Stimulated activated CD8-positive, alpha-beta memory T cell treated with anti-CD3 and anti-CD28 coated beads, Interleukin-4, amount 100 ng/mL, for 1 hour (primary cell): ENCODE measurements at places on chromosomes 2 and 18.

GRCh38 chr2:219159771-219160185 lies 837 bp downstream of the NHEJ1 start:
- no peak for DNase-seq

DNA sequence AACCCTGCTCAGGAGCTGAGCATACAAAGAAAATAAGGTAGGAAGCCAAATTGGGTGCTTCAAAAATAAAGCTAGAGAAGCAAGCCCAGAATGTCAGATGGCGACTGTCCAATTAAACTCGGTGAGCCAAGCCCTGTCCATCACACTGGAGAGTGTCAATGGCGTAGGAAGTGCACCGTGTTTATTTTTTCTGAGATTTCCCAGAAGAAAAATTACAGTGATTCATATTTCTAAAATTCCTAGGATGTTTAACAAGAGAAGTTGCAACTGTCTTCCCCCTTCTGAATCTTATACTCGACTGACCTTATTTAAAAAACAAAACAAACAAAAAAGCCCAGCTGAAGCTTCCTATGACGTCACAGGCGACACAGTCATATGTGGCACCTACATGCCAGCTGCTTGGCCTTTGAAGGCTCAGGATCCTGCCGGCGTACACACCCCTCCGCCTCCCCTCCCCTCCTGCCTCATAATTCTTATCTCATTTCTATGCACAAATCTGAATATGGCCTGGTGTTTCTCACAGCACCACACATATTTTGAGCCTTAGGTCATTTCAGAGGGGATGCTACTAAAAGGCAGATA lies 60.8 kb downstream of the MBP start:
- DNase-seq = no peak

DNA sequence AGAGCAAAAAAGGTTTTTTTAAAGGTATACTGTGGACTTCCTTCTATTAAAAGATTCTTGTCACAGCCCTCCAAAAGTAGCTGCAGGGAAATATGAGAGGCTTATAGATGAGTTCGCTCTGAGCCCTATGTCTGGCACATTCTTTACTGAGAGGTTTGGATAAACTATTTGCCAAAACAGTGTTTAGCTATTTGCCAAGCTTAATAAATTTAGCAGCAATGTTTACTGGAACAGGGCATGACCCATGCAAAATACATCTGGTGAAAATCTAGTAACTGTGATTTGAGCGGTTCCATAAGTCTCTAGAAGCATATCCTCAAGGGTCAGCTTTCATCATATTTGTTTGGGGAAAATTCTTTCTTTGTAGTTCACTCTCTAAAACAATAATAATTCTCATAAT lies 1696.7 kb upstream of the PIK3C3 start:
- DNase-seq = no peak

DNA sequence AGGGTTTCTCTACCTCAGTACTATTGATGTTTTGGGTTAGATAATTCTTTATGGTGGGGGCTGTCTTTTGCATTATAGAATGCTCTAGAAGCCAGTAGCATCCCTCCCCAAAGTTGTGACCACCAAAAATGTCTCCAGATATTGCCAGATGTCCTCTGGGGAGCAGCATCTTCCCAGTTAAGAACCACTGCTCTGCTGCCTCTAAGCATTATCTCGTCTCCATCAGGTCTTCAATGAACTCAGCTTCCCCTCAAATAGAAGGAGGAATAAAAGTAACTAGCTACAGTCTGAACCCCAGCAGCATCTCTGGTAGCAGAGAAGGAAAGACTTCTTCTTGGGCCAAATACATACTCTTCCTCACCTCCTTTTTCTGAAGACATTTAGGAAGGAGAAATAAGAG lies 244.1 kb downstream of the AGPS start:
- DNase-seq = no peak

GRCh38 chr2:73034661-73035375 lies 36.7 kb downstream of the SFXN5 start:
- DNase-seq = no peak

DNA sequence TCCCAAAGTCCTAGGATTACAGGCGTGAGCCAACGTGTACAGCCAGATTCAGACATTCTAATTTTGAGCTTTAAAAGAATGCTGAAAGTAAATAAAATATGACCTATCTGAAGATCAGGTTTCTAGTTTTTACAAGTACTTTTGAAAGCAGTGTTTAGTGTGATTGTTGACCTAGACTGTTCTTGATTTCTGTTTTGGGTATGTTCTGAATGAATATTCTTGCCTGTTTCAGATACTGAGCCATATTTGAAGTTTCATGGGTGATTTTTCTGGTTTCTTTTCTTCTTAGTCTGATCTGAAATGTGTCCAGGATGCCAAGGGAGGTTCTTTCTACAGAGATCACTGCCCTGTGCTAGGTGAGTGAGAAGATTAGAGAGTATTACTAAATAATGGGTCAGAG lies 37.2 kb downstream of the MIB1 start:
- DNase-seq = no peak

DNA sequence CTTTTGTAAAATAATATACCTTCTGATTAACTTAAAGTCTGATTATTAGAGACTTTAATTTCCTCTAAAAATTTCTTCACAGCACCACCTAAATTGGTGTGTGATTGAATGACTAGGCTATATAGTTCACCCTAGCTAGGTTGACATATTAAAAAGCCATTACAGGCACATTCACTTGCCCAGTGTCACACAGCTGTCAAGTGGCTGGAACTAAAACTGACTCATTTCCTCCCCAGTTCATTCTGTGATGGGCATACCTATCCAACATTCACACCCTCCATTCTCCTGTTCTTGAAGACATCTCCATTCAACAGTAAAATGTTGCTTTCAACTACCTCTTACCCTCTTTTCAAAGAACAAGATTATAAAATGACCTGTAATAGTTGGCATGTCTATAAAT lies 334.5 kb downstream of the ARHGAP15 start:
- DNase-seq = no peak

- no peak for DNase-seq
These were observed 163.3 kb upstream of the ZEB2 start for GRCh38 chr2:144683107-144683753.

- DNase-seq = no peak
These were observed 6.3 kb downstream of the OSR1 start for GRCh38 chr2:19351899-19352697.

DNA sequence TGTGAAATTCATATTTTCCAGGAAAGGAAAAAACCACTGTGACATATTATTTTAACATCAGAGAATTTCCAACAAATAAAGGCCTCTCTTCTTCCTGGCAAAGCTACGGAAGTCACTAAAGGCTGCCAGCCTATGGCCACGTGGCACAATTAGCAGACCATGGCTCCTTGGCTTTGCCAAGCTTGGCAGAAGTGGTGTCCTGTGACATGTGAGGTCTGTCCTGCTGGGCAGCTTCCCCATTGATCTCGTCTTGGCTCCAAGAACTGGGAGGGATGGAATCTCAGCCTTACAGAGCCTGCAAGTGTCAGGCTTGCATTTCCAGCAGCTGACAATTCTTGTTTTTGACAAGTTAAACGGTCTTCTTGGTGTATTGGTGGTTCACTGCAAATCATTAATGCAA lies 226.9 kb upstream of the THSD7B start:
- DNase-seq = no peak

DNA sequence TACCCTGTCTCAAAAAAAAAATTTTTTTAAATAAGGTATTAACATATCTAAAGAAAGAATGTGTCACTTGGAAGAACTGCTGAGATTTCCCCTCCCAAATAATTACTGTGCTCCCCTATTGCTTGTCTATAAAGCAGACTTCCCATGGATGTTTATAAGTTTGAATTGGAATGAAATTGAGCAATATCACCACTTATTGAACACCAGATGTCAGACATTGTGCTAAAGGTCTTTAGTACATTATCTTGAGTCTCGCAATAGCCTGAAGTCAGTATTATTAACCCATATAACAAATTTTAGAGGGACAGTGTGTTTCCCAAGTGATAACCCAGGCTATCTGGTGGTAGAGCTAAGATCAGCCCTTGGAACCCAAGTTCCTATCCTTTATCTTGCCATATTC lies 102.9 kb upstream of the MSH2 start:
- no peak for DNase-seq
